ENCODE measurements at places on chromosomes 12 and 14.
A peak's percentile ranks its signal among the peaks of the same experiment; 100 is the strongest.

DNA sequence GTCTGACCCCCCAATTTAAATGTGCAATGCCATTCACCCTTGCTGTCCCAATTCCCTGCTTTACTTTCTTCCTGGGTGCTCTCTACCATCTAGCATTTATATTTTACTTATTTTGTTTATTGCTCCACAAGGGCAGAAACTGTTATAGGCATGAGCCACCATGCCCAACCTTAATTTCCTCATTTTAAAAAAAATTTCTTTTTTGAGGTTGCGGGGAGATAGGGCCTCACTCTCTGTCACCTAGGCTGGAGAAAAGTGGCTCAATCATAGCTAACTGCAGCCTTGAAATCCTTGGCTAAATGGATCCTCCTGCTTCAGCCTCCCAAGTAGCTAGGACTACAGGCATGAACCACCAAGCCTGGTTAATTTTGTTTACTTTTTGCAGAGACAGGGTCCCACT lies 13.0 kb downstream of the HPD start:
- DNase-seq = no peak

DNA sequence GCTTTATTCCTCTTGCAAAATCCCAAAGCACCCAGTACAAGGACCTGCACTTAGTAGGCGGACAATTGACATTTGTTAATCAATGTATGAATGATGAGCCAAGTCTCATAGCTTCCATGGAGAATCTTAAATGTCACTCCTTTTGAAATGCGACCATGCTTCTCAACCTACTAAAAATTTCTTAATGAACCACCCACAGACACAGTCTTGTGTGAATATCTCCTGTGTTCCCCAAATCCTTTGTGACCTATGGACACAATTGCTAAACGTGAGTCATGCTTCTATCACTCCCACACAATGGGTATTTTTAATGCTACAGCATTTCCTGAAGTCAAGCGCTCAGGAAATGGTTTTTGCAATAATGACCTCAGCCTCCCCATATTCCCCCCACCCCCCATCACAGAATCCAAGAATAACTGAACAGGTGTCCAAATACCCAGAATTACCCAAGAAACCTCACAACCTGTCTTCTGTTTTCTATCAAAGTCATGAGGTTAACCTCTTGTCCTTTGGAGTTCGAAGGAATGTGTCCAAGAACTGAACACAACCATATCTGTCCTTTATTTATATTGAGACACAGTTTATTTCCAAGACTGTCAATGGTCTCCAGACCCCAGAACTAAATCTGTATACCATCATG lies 163.6 kb upstream of the PLEKHG7 start:
- no peak for DNase-seq

- no peak for DNase-seq
Measured at GRCh38 chr12:86249851-86250250, 6.3 kb downstream of the MGAT4C start.

GRCh38 chr14:85695300-85695699 lies 165.4 kb downstream of the FLRT2 start:
- no peak for DNase-seq

- no peak for DNase-seq
Measured at GRCh38 chr14:92487513-92488133, 26.0 kb upstream of the RIN3 start.

- no peak for DNase-seq
Measured at GRCh38 chr12:92597118-92597517, 105.7 kb upstream of the PLEKHG7 start.

DNA sequence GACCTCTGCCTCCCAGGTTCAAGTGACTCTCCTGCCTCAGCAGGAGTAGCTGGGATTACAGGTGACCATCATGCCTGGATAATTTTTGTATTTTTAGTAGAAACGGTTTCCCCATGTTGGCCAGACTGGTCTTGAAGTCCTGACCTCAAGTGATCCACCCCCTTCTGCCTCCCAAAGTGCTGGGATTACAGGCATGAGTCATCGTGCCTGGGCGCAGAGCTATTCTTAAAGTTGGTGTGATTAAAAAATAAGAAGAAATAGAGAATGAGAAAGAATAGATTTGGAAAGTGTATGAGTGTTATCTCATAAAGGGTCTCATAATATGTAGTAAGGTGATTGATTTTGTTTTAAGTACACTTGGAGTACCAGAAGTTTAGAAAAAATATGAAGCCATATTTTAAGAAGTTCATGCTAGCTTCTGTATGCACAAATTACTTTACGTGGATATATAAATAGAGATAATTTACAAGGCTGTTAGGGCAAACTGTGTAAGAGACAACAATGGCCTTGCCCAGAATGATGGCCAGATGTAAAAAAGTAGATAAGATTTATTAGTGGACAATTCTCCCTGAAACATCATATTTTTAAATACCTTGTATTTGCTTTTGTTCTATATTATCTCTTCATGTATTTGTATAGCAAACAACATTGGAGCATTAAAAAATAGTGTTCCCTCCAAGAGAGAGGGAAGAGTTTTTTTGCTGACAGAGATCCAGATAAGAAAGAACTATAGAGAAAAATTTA lies 1108.5 kb downstream of the SLC16A7 start:
- no peak for DNase-seq

DNA sequence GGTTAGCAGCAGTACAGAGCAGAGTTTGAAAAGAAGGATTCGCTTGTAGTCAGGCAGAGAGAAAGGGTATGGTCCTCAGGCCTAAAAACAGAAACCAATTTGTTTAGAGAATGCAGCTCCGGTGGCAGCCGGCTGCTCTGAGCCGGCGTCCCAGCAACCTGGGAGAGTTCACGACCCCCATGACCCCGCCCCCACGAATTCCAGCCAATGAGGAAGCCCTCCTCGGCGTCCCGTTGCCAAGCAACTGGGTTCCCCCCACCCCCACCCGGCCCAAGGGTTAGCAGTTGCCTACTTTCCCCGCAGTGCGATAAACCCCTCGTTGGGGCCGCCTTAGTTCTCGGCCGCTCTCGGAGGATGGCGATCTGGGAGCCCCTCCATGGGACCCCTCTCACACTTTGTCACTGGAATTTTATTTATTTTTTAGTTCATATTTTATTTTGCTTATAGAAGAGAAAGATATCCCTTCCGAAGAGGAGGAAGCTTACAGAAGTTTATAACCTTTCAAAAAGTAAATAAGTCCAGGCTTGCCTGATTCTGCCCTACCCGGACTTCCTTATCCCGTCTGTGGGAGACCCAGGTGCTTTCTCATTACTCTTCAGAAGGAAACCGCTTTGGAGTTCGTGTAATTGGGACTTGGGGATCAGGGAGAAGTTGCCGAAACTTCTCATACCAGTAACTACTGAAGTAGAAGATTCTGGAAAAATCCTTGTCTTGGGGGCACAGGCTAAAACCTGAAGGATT lies at the start of gene CCDC60:
Gene CCDC60 (plus strand): TSS at position 300 of the 741 bp plus-strand sequence. CDS start 448 bp downstream, outside the sequence.
- no peak for DNase-seq

- no peak for DNase-seq
Measured at GRCh38 chr12:32702473-32702872, 23.4 kb downstream of the DNM1L start.

DNA sequence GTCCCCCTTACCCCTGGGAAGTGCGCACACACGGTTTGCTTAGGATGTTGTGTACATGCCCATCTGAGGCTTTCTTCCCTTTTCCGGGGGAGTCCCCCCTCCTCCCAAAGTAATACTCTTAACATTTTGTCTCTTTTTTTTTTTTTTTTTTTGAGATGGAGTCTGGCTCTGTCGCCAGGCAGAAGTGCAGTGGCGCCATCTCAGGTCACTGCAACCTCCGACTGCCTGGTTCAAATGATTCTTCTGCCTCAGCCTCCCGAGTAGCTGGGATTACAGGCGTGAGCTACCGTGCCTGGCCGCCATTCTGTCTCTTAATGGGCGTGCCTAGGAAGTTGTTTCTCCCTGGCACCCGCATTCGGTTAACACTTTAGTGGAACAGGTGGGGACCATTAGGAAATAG lies 4.5 kb upstream of the GMFB start:
- DNase-seq = no peak

DNA sequence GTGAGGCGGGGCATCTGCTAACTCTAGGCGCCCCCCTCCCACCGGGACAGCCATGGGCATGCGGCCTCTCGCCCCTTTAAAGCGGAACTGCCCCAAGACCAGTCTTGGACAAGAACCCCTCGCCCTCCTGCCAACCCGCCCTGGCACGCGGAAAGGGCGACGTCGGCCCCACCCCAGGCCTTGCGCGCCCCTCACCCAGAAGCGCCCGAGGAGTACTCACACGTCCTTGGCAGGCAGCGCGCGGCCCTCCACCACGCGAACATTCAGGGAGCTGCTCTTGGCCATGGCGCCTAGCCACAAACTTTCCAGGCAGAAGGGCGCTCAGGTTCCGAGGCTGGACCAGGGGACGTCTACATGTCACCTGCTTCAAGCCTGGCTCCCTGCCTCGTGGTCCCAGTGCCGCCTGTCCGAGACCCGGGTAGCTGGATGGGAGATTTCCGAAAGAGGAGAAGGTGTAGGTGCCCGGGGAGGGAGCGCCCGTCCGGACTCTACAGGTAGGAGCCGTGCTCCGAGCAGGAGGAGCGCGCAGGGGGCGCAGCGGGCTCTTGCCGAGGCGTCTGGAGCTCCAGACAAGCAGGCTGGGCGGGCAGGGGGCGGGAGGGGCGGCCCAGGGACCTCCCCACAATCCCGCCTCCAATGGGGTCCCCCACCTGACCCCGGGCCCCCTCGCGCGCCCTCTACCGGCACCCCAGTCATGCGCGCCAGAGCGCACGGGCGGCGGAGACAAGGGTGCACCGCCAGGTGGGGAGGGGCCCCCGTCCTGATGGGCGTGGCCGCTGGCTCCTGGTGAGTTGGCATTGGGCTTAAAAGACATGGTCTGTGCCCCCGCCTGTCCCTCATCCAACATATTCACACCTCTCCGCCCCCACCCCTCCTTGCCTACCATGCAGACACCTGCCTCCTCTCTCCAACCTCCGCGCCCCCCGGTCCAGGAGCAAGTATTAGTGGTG lies at the start of gene RASAL1:
Gene RASAL1 (minus strand): TSS at position 584 of the 950 bp plus-strand sequence. CDS start 299 bp downstream, at position 285.
- DNase-seq = peak; percentile 52

- no peak for DNase-seq
Measured at GRCh38 chr12:24966951-24967564, 18.2 kb upstream of the BCAT1 start.

GRCh38 chr12:116244001-116244400 lies 33.5 kb downstream of the MED13L start:
- no peak for DNase-seq

GRCh38 chr12:1934831-1935230 lies 16.4 kb upstream of the CACNA2D4 start:
- DNase-seq = no peak

GRCh38 chr12:52428121-52428520 lies 6.0 kb downstream of the KRT75 start:
- DNase-seq = no peak

Measured in NCI-H2227 treated with DMSO at 0.1 percent for 48 hours (cell line).